ENCODE measurements at places on chromosomes 13 and 19.

DNA sequence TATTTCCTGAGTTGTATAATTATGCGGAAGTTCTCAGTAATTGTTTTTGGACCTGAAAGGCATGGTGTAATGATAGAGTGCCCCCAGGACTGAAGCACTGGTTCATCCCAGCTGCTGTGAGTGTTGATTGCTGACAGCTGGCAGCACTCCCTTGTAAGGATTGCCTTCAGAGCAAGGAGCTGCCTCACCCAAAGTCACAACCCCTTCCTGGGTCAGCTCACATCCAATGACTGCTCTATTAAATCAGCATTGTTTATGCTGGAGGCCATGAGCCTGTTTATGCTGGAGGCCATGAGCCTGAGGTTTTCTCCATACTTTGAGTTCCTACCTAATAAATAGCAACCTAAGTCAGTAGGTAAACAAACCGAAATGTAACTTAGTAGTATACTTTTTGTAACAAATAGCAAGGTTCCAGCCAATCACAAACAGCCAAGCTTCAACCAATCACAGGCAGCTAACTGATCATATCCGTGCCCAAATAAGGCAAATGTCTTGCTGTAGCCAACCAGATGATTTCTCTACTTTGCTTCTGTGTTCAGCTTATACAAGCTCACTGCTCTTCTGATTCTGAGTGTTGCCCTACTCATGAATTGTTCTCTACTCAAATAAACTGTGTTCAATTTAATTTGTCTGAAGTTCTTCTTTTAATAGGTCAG is 11.7 kb upstream of the SPACA6 start:
- DNase-seq = no peak

GRCh38 chr19:1424192-1424955 is 13.8 kb upstream of the RPS15 start:
- DNase-seq = no peak

GRCh38 chr13:85738696-85739320 is 60.4 kb downstream of the SLITRK6 start:
- DNase-seq = no peak

GRCh38 chr13:87234981-87235380 is 436.2 kb upstream of the SLITRK5 start:
- DNase-seq = peak; percentile 87

DNA sequence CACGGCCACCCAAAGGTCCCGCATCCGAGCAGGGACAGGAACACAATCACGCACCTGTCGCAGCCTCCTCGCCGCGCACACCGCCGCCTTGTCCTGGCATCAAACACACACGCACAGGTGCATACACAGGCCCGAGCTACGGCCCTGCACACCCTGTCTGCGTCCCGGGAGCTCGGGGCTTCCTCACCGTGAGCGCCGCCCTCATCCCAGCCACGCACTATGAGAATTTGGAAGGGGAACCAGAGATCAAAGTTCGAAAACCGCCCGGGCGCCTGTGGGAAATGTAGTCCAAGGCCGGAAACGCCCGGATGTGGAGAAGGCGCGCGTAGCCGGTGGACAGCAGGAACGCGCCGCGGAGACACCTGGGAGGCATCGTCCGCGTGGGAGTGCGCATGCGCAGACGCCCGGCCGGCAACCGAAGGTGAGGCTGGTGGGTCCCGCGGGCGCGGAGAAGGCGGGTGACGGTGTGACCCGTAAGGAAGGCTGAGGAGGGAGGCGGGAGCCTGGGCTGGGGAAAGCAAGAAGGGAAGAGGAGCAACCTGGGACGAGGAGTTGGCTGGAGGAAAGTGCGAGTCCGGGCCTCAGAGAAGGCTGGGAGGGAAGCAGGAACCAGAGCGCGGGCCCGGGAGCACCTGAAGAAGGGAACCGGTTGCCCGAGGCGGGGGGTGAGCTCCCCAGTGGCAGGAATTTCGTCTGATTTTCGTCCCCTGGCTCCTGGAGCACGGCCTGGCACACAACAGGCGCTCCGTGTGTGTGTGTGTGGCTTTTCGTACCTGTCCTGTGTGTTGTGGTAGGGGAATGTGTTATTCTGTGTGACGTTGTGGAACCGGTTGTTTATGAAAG is at the start of gene ZNF567:
Gene ZNF567 (plus strand): TSS at position 399 of the 843 bp plus-strand sequence. CDS start 7,256 bp downstream, outside the sequence.
- DNase-seq = peak; percentile 94

DNA sequence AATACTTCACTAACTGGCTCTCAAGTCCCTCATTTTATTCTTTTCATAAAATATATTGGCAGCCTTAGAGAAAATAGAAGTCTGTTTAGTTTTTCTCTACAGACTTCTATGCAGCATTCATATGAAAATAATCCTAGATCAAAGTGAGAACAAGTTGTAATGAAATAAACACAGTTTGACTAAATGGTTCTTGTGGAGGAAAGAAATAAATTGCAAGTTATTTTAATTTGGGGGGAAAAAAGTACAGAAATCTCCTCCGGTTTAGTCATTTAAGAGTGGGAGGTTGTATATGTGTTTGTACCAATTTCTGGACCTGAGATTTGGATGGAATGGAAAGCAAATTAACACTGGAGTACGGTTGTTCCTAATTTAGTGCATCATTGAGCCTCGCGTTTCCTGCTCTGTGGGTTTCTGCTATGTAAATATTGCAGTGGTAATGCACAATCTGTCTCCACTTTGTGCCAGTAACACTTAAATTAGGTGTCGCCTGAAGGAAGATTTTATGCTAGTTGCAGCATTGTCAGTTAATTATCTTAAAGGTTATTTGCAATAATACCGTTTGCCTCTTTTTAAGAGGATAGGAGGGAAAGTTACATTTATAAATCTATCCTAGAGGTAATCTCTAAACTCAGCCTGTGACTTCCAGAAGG is 100.2 kb downstream of the ZIC5 start:
- no peak for DNase-seq

GRCh38 chr19:2184422-2184975 is 20.8 kb downstream of the DOT1L start:
- no peak for DNase-seq

DNA sequence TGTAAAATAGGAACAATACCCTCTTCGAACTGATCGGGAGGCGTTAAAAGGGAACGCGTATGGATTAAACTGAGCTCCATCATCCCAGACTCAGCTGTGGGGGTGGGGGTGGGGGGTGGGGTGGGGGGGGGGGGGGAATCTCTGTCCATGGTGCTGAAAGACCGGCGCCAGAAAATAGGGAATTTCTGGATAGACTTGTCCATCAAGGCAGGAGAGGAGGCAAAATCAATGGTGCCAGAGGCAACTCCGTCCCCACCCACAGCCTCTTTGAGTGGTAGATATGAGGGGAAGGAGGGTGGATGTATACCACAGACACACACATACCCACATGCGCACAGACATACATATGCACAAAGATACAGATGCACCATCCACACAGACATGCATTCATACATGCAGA is 37.4 kb downstream of the ZNF787 start:
- no peak for DNase-seq

GRCh38 chr19:48603850-48604249 is 2.7 kb upstream of the SPACA4 start:
- no peak for DNase-seq

DNA sequence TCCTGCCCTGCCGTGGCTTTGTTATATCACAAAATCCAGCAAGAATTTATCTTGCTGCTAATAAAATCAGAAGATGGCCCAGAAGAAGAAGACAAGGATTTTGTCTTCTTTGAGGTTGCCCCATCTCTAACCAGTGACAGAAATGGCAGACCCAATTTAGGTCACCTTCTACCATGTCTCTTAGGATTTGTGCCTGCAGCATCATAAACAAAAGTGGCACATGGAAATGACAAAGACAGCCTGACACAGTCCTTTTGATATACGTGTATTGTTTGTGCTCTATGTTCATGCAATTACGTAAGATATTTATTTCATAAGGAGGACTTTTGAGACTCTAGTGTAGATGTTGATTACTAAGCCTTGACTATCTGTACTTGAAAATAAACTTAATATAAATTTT is 135.9 kb upstream of the TMTC4 start:
- DNase-seq = no peak

DNA sequence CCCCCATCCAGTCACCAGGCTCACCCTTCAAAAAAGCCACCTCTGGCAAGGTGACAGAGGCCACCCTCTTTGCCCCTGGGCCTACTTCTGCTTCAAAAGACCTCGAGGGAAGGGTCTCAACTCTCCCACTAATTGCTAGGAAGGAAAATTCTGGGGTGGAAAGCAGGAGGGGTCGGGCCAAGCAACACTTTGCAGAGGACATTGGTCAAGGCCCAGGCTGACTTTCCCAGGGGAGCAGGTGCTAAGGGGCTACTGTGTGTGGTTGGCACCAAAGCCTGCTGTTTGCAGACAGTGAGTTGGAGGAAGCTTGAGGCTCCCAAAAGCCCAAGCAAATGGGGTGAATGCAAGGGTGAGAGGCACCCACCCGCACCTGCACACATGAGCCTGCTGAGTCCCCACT is 28.6 kb upstream of the VSTM2B start:
- no peak for DNase-seq

DNA sequence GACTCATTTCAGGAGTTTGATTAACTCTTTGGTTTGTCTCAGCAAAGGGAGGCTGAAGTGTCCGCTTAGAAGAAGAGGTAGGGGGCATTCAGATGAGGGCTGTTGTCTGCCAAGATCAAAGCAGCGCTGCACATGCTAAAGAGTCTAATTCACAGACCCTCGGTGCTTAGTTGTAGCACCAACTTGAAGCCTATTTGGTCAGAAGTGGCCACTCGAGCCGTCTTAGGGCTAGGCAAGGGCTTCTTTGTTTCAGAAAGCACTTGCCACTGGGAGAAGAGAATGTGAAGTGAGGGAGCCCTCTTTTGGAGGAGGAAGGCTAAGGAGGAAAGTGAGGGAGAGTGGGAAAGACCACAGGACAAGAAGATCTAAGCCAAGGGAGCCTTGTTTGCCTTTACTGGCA is 313.4 kb upstream of the TMTC4 start:
- no peak for DNase-seq

- DNase-seq = no peak
These were observed 1132.5 kb upstream of the SPRY2 start for GRCh38 chr13:81473366-81473899.

- DNase-seq = no peak
These were observed 12.5 kb downstream of the FZR1 start for GRCh38 chr19:3518659-3519058.

GRCh38 chr13:52348983-52349780 is 56.8 kb downstream of the THSD1 start:
- DNase-seq = no peak

GRCh38 chr19:57241176-57241575 is 744 bp downstream of the ZNF805 start:
- DNase-seq = no peak

DNA sequence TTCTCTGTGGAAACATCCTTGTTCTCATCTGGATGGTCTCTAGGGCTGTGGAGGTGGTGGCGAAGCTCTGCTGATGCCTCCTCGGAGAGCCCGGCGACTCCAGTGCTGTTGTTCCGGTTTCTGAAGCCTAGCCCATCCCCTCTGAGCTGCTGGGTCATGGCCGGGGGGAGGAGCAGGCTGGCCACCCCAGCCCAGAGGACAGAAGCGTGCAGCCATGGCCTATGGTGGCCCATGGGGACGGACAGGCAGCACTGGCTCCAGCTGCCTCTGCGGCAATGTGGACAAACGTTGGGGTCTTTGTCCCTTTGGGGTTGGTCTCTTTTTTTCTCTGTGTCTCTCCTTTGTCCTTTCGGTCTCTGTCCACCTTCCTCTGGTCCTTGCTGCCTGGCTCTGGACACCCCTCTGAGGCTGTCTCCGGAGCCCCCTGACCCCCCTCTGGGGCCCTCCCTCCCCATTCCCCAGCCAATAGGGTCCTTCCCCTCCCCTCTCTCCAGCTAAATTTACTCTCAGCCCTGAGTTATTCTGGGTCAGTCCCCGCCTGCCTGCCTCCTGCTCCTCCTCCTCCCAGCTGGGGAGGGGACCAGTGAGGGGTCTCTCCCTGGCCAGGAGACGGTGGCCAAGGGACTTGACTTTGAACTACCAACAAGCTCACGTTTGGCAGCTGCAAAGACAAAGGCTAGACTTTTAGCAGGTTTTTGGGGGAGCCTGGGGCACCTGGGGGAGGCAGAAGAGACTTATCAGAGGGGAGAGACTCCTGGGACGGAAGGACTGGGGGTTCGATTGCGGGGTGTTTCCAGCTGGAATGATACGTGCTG is at the start of gene HRC:
Gene HRC (minus strand): TSS at position 392 of the 815 bp plus-strand sequence. CDS start 159 bp downstream, at position 233.
- no peak for DNase-seq

DNA sequence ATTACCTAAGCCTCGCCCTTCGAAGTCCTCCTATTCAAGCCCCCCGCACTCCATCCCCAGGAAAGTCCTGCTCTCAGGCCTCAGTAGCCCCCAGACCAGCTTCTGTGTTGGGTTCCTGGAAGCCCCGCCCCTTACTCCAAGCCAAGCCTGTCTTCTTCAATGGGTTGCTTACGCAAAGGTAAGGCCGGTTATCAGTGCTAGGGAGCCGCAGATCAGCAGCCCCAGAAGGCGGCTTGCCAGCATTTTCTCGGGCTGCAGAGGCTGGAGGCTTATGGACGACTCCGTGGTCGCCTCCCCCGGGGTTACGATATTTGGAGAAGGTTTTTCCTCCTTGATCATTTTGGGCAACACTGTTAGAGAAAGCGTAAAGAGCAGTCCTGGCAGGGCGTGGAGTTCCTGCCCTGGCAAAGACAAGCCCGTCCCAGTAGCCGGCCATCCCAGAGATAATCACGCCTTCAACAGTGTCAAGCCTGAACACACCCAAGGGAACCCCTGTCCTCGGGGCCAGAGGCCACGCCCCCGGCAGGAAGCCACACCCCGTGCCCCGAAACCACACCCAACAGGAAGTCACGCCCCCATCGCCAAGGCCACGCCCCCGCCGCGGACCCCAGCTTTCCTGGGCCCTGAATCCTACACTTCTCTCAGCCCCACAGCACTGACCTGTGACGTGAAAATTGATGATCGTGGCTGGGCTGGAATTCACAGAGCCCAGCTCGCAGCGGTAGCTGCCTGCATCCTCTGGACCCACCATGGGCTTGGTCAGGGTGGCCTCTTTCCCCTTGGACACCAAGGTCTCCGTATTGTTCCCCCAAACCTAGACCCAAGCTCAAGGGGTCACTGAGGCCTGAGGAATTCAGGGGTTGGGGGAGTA is 954 bp upstream of the RASIP1 start:
- peak; percentile 85 for DNase-seq

- DNase-seq = peak; percentile 70
These were observed 34.2 kb downstream of the CEBPG start for GRCh38 chr19:33407716-33408115.

DNA sequence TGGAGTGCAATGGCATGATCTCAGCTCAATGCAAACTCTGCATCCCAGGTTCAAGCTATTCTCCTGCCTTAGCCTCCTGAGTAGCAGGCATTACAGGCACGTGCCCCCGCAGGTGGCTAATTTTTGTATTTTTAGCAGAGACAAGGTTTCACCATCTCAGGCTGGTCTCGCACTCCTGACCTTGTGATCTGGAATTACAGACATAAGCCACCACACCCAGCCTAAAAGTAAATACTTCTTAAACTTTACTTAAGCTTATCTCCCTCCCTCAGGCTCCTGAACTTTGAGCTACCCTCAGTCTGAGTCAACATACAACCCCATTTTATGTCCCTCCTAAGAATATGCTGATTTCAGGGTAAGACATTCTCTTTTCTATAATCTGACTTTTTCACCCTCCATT is 66.1 kb downstream of the ZNF486 start:
- DNase-seq = no peak

GRCh38 chr13:80086304-80086721 is 254.6 kb downstream of the SPRY2 start:
- no peak for DNase-seq

Data from CMK (cell line).